ENCODE measurements at places on chromosomes 4 and X.

DNA sequence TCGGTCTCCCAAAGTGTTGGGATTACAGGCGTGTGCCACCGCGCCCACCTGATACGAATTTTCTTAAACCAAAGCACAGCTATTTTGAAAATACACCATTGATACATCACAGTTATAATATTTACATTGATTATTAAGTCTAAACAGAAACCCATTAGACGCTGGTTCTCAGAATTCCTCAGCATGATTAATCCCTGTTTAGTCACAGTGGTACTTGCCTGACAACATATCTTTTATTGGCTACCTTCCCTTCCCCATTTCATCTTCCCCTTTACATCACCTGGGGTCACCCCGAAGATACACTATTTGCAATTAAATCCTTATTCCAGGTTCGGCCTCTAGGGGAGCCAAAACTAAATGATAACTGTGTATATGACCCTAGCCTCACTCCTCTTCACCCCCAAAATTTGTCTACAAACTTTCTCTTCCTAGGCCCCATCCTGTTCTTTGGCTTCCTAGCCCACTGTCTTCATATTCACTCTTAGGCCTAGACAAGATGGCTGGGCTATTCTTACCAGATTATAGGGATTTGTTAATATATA is 36.8 kb upstream of the IL1RAPL1 start:
- no peak for DNase-seq

DNA sequence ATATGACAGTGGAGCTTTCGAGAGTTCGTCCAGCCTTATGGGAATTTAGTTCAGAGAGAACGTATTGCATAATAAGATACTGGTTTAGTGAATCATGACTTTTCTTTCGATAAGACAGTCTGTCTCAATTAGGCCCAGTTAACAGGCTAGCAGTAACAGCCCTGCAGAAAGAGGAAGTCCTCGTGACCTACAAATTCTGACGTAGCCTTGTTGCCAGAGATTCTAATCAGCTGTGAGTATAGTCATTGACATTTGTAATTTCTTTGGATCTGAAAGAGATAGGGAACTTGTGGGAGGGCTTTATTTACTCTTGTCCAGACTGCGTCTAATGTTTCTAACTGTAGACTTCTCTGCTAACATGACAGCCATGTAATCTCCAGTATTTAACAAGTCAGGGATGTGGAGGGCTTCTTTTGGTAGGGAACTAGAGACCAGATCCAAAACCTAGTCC is 15.8 kb downstream of the ART3 start:
- no peak for DNase-seq

- no peak for DNase-seq
Observed at GRCh38 chr4:38237139-38237538, 276.9 kb downstream of the PTTG2 start.

GRCh38 chr4:176792326-176793059 is at the start of gene VEGFC:
VEGFC (minus strand) TSS chr4:176792922; CDS start chr4:176792311, 611 bp downstream.
- DNase-seq, result peak; percentile 66

GRCh38 chr4:155822572-155822971 is 43.5 kb downstream of the ASIC5 start:
- no peak for DNase-seq

DNA sequence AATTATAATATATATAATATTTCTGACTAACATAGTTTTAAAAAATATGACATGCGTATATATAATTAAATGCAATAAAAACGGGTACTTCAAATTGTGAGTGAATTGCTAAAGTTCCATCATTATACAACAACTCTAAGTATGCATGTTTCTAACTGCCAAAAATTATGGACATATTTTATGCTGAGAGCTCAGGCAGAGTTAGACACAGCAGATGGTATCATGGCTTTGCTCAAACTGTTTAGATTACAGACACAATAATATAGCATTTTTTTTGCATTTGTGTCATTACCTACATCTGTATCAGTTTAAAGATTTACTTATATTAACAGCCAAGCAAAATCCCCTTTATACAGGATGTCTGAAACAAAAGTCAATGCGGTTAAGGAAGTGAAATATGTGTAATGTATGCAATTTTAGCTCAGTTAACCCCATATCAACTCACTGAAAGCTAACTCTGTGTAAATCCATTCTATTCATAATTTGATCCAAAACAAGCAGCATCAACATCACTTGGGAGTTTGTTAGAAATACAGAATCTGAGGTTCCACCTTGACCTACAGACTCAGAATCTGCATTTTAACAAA is 119.1 kb upstream of the CNKSR2 start:
- DNase-seq, result no peak

- no peak for DNase-seq
Observed at GRCh38 chr4:61445374-61446063, 245.4 kb downstream of the ADGRL3 start.

DNA sequence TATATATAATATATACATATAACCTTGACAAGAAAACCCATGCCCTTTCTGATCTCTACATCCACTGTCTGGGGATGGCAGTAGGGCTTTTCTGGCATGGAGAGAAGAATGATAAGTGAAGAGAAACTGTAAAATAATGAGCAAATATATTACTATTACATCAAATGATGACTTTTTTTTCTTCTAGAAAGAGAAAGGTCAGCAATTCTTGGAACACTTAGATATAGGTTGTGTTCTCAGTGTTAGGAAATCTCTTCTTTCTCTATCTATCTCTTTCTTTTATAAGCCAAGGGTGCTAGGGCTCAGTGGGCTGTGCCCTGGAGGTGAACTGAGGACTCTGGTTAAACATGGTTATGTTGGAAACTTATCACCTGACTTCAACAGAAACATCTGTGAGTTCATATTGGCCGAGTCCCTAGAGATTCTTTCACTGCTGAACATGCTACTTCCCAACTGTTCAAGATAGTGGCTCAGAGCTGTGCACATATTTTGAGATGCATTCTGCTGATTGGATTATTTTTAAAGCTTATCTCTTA is 265.1 kb downstream of the GBA3 start:
- no peak for DNase-seq

- no peak for DNase-seq
Observed at GRCh38 chrX:50747471-50747900, 66.5 kb downstream of the SHROOM4 start.

DNA sequence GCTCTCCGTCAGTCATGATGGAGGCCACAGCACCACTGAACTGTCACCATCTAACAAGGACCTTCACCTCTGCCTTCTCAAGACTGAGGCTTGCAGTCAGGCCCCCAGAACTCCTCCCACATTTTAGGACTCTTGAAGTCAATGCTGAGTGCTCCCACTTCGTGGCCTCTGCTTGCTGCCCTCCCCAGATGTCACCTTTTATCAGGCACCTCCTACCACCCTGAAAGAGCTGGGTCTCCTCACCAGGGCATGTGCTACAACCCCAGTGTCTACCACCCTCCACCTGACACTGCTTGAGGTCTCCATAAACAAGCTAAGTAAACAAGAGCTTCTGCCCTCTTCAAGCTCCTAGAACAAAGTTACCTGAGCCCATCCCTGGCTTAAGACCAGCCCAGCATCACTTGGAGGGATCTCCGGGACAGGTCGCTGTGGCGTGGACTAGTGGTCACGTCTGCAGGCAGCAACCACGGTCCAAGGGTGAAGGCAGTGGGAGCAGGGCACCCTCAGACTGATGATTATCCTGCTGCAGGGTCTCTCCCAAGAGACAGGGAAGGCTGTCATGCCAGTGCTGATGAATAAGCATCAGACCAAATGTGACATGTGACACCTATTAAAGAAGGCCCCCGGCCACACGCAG is 7.7 kb upstream of the FAM53A start:
- DNase-seq, result no peak

DNA sequence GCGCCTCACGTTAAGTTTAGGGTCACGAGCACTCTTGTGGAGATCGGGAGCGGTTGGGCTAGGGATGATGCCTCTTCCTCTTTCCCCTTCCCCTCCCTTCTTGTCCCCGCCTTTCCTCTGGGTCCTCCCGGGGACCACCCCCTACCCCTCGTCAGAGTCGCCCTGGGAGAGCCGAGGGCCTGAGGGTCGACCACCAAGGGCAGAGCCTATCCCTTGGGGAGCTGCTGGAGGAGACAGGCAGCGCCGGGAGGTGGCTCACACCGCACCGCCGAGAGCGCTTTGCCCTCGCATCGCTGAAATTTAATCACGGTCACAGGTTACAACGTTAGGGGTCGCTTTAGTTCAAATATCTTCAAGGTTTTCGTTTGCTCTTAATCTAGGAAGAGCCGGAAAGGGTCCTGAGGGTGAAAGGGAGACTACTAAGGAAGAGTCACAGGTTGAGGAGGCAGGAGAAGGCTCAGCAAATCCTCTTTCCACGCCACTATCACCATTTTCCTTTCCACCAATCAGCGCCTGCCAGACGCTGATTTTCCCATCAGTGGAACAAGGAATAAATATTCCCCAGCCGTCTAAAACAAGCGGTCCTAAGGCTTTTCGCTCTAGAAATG is 528 bp upstream of the SNCA start:
- DNase-seq, result peak; percentile 20

- DNase-seq, result no peak
Observed at GRCh38 chr4:102620697-102621497, 119.7 kb downstream of the NFKB1 start.

DNA sequence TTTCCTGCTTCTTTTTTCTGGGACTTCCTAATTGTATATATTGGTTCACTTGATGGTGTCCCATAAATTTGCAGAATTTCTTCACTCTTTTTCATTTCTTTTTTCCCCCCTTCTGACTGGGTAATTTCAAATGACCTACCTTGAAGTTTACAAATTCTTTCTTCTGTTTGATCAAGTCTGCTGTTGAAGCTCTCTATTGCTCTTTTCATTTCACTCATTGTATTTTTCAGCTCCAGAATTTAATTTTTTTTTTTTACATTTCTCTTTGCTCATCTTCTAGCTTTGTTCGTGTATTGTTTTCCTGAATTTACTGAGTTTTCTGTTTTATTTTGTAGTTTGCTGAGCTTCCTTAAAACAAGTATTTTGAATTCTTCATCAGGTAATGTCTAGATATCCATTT is 61.7 kb upstream of the SRD5A3 start:
- no peak for DNase-seq

DNA sequence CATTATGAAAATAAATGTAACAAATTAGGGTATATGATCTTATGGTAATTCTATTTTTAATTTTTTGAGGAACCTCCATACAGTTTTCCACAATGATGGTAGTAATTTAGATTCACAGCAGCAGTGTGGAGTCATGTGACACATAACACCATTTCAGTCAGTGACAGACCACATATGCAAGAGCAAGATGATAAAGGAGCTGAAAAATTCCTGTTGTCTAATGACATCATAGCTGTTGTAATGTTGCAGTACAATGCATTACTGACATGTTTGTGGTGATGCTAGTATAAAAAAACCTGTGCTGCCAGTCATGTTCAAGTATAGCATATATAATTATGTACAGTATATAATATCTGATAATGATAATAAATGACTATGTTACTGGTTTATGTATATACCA is 28.5 kb downstream of the EMCN start:
- no peak for DNase-seq

- DNase-seq, result no peak
Observed at GRCh38 chr4:108051343-108051742, 61.7 kb downstream of the HADH start.

DNA sequence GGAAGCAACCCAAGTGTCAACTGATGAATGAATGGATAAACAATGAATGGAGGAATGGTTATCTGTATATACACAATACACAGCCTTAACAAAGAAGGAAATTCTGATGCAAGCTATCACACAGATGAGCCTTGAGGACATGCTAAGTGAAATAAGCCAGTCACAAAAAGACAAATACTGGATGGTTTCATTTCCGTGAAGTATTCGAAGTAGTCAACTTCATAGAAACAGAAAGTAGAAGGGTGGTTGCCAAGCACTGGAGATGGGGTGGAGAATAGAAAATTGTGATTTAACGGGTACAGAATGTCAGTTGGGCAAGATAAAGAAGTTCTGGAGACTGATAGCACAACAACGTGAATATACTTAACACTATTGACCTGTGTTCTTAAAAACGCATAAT is 28.2 kb downstream of the CENPU start:
- no peak for DNase-seq

- peak; percentile 77 for DNase-seq
Observed at GRCh38 chrX:103607364-103608305, at the start of gene TCEAL3. TCEAL3 (plus strand) TSS chrX:103607963; CDS start chrX:103609065, 1,102 bp downstream.

- DNase-seq, result no peak
Observed at GRCh38 chrX:41250867-41251266, 83.1 kb upstream of the DDX3X start.
